ENCODE measurements at places on chromosomes 5 and 9.
A peak's percentile ranks its signal among the peaks of the same experiment; 100 is the strongest.

- no peak for DNase-seq
Measured at GRCh38 chr5:97096846-97097245, 45.6 kb downstream of the LIX1 start.

DNA sequence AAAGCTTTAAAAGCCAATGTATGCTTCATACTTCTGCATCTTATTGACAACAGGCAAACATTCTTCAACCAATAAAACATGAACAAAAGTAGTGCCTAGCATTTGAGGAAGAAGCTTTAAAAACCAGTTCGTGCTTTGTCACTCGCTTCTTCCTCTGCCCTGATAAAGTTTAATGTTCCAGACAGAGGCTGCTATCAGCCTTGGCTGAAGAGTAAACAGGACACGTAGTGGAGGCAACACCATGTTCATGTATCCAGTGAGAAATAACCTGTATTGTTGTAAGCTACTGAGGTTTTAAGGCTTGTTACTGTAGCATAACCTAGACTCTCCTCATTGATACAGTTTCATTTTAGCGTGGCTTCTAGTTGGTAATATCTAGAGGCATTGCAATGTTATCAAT is 3.2 kb upstream of the FUBP3 start:
- DNase-seq, result no peak

GRCh38 chr9:133493428-133493827 is 14.5 kb upstream of the SLC2A6 start:
- DNase-seq, result no peak

DNA sequence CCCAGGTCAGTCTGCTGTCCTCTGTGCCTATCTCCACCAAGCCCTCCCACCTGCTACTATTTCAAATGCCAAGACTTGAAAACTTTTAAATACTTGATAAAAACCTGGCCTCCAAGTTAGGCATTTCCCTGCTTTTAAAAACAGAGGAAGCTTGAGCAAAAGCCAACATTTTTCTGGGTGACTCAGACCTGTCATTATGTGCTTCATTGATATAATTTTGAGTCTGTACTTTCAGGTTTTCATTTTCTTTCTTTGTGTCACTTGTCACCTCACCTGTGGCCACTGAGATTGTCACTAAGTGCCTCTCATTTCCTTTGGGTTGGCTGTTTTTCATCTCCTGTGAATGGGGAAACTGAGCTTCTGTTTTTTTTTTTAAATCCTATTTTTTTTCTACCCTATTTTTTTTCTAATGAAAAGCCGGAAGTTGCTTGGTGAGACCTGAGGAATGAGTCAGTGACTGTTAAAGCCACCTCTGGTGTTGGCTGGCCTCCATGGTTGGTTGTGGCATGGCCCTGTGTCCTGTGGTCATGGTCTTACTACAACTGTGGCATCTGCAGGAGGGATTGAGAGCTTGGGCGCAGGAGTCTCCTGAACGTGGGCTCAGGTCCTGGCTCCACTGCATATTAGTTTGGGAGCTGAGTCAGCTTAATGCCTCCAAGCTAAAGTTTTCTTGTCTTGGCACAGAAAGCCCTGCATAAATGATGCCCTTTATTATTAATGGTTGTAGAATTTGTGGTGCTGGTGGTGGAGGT is 56.7 kb downstream of the ARHGAP26 start:
- DNase-seq, result no peak

GRCh38 chr9:123724211-123724796 is 205.6 kb downstream of the DENND1A start:
- no peak for DNase-seq

DNA sequence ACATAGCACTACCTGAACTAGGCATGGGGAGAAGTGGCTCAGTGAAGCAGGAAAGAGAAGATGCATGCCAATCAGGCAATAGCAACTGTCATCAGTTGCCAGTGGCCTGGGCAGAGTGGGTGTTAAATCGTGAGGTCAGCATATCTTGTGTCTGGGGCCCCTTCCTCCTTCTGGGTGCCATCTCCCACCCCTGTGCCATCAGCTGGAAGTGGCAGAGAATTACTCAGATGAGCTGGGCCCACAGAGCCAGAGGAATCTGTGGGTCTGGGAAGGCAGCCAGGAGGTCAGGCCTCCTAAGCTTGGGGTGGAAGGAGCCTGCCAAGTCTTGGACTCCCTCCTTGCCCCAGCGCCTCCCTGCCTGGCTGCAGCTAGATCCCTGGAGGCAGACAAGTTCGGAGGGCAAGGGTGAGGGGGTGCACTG is 66.5 kb downstream of the GALNT12 start:
- no peak for DNase-seq

DNA sequence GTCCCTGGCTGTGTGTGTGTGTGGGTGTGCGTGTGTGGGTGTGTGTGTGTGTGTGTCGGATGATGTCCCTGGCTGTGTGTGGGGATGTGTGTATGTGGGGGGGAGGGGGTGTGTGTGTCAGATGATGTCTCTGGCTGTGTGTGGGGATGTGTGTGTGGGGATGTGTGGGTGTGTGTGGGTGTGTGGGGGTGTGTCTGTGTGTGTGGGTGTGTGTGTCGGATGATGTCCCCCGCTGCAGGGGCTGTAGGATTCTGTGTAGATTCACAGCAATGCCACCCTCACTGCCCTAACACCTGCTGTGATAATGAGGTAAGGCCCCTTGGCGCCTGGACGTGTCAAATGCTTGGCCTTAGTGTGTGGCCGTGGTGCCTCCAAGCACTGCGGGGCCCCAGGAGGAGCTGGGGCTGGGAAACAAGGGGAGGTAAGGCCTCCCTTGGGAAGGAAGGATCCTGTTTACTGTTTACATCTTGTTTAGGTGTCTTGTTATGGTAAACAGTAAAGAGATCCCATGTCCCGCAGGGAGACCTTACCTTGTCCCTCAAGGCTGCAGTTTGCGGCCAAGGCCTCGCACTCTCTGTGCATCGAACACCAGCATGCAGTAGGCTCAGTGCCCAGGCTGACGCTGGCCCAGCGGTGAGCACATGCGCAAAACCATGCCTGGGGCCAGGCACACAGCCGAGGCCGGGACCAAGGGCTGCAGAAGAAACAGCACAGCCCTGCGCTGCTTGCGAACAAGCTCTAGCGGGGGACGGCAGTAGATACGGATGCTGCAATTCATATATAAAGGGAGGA is 24.1 kb downstream of the AHRR start:
- DNase-seq, result no peak

DNA sequence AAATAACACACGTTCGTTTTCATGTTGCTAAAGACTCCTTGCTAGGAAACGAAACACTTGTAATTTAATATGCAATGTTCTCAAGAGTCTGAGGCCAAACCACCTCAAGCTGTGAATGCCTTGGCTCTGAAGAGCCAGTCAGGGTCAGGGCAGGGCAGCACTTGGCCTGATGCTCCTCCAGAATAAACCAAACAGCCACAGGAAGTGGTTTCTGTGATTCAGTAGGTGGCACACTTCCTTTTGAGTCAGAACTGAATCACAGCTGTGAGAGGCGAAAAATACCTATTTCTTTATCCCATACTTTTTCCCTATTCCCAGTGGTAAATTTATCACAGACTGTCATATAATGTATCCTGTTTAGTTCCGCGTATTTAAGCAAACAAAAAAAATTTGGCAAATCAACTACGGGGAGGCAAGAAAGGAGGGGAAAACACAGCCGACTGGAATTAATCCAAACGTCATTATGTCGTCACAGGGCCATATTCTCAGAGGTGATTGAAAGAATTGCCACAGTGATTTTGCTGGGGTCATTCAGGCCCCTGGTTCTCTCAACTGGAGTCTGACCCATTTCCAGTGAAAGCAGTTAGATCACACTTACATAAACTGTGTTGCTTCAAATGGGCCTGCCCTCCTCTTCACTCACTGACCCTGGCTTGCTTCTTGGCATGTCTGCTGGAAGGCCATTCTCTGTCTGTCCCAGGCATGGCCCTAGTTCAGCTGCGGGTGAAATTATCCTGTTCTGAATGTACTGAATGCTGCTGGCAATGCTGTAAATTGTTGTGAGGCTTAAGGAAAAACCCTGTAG is 71.2 kb downstream of the ARRDC3 start:
- DNase-seq, result peak; percentile 34

DNA sequence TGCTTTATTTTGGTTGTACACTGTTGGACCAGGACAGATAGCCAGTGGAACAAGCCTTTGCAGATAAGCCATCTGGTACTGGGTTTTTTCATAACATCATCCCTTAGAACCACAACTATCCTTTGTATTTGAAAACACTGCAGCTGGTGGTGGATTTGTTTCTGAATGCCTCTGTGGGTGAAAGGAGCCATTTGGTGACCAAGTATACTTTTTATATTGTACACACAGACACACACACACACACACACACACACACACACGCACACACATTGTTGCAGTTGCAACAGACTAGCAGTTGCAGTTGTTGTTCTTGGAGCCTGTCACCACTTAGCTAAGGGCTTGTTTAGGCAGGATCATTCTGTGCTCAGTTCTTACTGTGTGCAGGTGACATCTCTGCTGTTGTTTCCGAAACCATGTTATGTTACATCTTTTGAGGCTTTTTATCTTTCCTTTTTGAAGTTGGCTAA is 22.9 kb upstream of the CAVIN4 start:
- no peak for DNase-seq

DNA sequence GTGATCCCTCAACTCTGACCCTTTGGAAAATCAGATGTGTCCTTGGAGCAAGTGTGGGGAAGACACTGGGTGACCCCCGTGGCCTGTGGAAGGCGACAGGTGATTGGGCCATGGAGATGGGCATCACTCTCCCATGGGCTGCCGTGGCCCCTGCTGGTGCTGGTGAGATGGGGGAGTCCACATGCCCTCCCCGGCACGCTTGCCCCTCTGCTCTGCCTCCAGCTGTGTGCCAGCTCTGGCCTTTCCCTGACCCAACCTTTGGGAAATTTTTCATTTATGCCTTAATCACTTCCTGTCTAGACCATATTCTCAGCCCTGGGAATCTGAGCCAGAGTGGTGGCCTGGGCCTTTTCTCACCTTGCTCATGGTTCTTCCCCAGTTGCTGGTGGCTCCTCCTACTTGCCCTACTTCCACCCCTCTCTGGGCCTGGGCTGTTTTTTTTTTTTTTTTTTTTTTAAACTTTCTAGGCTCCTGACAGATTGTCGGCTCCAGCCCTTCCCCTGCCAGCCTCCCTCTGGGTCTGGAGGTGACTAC is 56.6 kb downstream of the RGS3 start:
- DNase-seq, result peak; percentile 34

- DNase-seq, result no peak
Measured at GRCh38 chr5:140733098-140733497, 32.9 kb downstream of the ZMAT2 start.

DNA sequence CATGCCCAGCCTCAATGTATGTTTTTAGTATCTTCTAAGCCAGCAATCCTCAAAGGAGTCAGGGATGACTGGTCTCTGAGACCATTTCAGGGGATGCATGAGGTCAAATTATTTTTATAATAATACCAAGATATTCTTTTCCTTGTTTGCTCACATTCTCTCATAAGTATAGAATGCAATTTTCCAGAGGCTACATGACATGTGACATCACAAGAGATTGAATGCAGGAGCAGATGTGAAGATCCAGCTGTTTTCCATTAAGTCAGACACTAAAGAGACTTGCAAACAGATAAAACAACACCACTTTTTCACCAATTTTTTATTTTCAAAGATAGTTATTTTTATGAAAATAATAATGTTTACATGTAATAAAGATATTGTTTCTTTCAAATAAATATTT is 22.0 kb upstream of the FREM1 start:
- DNase-seq, result no peak

GRCh38 chr5:158163451-158164295 is 304.7 kb upstream of the CLINT1 start:
- DNase-seq, result no peak

- no peak for DNase-seq
Measured at GRCh38 chr9:4073371-4073770, 226.5 kb downstream of the GLIS3 start.

GRCh38 chr9:81312346-81312745 is 377.0 kb downstream of the TLE1 start:
- no peak for DNase-seq

DNA sequence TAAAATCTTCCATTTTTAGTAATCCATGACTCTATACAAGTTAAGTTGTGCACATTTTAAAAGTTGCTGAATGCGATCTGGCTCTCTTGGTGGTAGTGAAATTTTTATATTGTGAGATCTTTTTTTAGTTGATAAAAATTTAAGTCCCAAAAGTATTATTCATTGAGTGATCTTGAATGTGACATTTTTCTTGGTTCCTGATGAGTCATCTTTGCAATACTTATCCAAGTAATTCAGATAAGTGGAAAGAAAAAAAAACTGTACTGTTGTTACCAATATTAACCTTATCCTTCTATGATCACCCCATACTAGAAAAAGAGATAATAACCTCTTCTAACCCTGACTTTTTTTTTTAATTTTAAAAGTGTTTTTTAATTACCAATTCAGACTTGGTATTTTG is 601.3 kb downstream of the PSAT1 start:
- DNase-seq, result no peak

DNA sequence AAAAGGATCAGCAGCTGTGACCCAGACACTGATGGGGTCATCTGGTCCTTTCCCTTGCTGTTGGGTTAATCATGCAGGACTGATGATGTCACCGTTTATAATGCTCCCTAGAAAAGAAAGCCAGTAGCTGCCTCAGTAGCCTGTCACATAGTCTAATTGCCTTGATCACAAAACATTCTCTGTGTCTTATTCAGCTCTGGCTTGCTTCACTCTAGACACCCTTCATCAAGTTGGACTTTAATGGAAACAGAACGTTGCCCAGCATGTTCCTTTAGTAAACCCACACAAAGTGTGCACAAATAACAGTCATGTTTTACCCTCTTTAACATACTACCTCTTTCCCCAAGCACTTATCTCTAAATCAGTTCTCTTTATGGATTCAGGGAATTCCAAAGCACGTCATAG is 170.8 kb downstream of the SGCD start:
- DNase-seq, result no peak

- no peak for DNase-seq
Measured at GRCh38 chr9:135228345-135228982, 141.0 kb downstream of the OLFM1 start.

GRCh38 chr5:76755779-76756637 is 40.1 kb downstream of the F2R start:
- DNase-seq, result no peak

GRCh38 chr9:7802666-7803065 is 3.1 kb upstream of the DMAC1 start:
- DNase-seq, result no peak

- no peak for DNase-seq
Measured at GRCh38 chr5:170660531-170660930, 123.0 kb upstream of the GABRP start.

DNA sequence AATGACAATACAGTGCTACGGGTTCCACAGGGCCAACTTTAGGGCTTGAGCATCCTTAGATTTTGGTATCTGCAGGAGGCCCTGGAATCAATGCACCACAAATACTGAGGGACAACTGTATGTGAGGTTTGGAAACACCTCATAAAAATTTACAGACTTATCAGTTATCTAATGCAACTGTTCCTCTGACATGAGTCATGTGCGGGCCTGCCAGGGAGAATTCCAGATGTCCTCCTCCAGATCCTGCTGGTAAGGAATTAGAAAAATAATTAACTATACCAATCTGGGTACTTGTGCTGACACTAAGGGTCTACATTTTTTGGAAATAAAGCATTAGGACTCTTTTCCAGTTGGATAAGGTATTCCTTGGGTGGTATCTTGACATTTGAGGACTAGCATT is 333.3 kb downstream of the ARRDC3 start:
- no peak for DNase-seq
